Smooth muscle cell of the umbilical artery (primary cell): ENCODE measurements at places on chromosomes 1 and 21. TPM values are rescaled to one million over a fixed set of nuclear protein-coding genes. Genes with fewer than 3 reads are reported as not detected.

BLACAT1 gene
- total RNA-seq: not detected in 2 replicates

NHLH1 gene
- total RNA-seq: not detected in 2 replicates

FDPS gene
- total RNA-seq: 195 and 251 TPM in 2 replicates

RUSC1 gene
- 10.4 and 19.1 TPM in 2 replicates for total RNA-seq

SEMA4A gene
- total RNA-seq: 0.55 and 0.59 TPM in 2 replicates

SIPA1L2 gene
- total RNA-seq: 0.97 and 7.4 TPM in 2 replicates

NCAM2 gene
- total RNA-seq: 4.8 and 56.1 TPM in 2 replicates

TBX15 gene
- total RNA-seq: 0.05 TPM in 1 of 2 replicates, not detected in the other

CIART gene
- 3.6 and 4.8 TPM in 2 replicates for total RNA-seq

CASZ1 gene
- total RNA-seq: under 0.01 and 0.46 TPM in 2 replicates

NMNAT2 gene
- 1.2 and 11.3 TPM in 2 replicates for total RNA-seq

AMY1B gene
- not detected in 2 replicates for total RNA-seq

BNIPL gene
- 0.14 and 0.30 TPM in 2 replicates for total RNA-seq

IL19 gene
- total RNA-seq: not detected in 2 replicates

TNNI3K gene
- total RNA-seq: 0.59 TPM in 1 of 2 replicates, not detected in the other

TBX19 gene
- 0.60 and 0.89 TPM in 2 replicates for total RNA-seq

PCP4 gene
- total RNA-seq: not detected in 2 replicates

SMIM11 gene
- 0.89 and 1.7 TPM in 2 replicates for total RNA-seq

CR1L gene
- total RNA-seq: not detected in 2 replicates

ITLN2 gene
- total RNA-seq: not detected in 2 replicates

CCDC30 gene
- 0.69 and 0.89 TPM in 2 replicates for total RNA-seq

HTR1D gene
- total RNA-seq: 0.05 TPM in 1 of 2 replicates, not detected in the other

TTC22 gene
- total RNA-seq: not detected in 2 replicates

PRR9 gene
- total RNA-seq: 0.51 TPM in 1 of 2 replicates, not detected in the other

JAM2 gene
- 1.5 and 1.9 TPM in 2 replicates for total RNA-seq

GFI1 gene
- under 0.01 and 0.37 TPM in 2 replicates for total RNA-seq

ASPM gene
- total RNA-seq: 3.9 and 26.3 TPM in 2 replicates

ALDH4A1 gene
- total RNA-seq: 10.7 and 14.4 TPM in 2 replicates

ZSWIM5 gene
- under 0.01 TPM in 1 of 2 replicates, not detected in the other for total RNA-seq

FCAMR gene
- not detected in 2 replicates for total RNA-seq

SPATA21 gene
- not detected in 2 replicates for total RNA-seq
